ENCODE measurements at places on chromosomes 11 and 22. TPM values are rescaled to one million over a fixed set of nuclear protein-coding genes. Genes with fewer than 3 reads are reported as not detected.
A peak's percentile ranks its signal among the peaks of the same experiment; 100 is the strongest.

ANO1 gene
- total RNA-seq, result not detected

DEUP1 gene
- total RNA-seq, result not detected

MUC6 gene
- not detected for total RNA-seq

GRCh38 chr22:39665229-39665628, 94.7 kb downstream of the CACNA1I start:
- DNase-seq, result no peak
- no peak overlapping the region for H3K27ac ChIP-seq
- H3K4me3 ChIP-seq, result no peak overlapping the region
- H3K36me3 ChIP-seq, result peaks cover 27% of the 10 kb centered on the region

DNA sequence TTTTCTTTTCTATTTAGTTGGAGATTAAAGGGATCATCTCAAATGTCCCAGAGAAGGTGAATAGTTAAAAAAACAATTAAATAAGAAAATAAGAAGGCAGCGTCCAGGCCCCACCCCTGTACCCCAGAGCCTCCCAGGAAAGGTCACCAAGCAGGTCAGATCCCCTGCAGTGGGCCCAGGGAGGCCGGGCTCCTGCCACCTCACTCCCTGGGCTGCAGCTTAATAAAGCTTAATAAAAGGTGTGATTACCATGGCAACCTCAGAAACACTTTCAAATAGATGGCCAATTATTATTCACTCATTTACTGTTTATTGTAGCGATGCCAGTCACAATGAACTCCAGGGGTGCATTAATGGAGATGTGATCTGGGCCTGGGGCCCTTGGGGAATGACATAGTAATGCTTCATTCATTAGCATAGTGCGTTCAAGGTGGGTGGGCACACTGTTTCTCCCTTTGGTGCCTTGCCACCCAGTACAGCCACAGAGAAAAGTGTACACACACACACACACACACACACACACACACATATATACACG, 386.2 kb downstream of the CADM1 start:
- H3K27me3 ChIP-seq, result no peaks in the 10 kb centered on the region
- H3K4me3 ChIP-seq, result no peak overlapping the region
- H3K36me3 ChIP-seq, result no peaks in the 10 kb centered on the region
- no peak for DNase-seq
- H3K4me1 ChIP-seq, result no peaks in the 10 kb centered on the region

GRCh38 chr11:106447631-106448191, 370.2 kb downstream of the AASDHPPT start:
- H3K36me3 ChIP-seq, result no peaks in the 10 kb centered on the region
- no peaks in the 10 kb centered on the region for H3K27me3 ChIP-seq
- H3K4me3 ChIP-seq, result no peak overlapping the region
- DNase-seq, result no peak
- no peak overlapping the region for H3K27ac ChIP-seq
- H3K4me1 ChIP-seq, result no peaks in the 10 kb centered on the region

GRCh38 chr22:50175921-50176849, 5.7 kb downstream of the PANX2 start:
- H3K27ac ChIP-seq, result no peak overlapping the region
- H3K36me3 ChIP-seq, result no peaks in the 10 kb centered on the region
- no peak for DNase-seq

- peaks cover 95% of the 10 kb centered on the region for H3K4me1 ChIP-seq
- peak overlapping the region; percentile 54 for H3K4me3 ChIP-seq
- H3K27ac ChIP-seq, result peak overlapping the region; percentile 90
- no peak for DNase-seq
- H3K27me3 ChIP-seq, result no peaks in the 10 kb centered on the region
- peaks cover 81% of the 10 kb centered on the region for H3K36me3 ChIP-seq
Observed at GRCh38 chr11:35173011-35173511, 34.1 kb downstream of the CD44 start.

GRCh38 chr22:45483918-45484499, 18.7 kb upstream of the FBLN1 start:
- no peak overlapping the region for H3K27ac ChIP-seq
- no peaks in the 10 kb centered on the region for H3K4me1 ChIP-seq
- H3K4me3 ChIP-seq, result no peak overlapping the region
- DNase-seq, result no peak
- H3K36me3 ChIP-seq, result no peaks in the 10 kb centered on the region

OR51B2 gene
- total RNA-seq, result not detected

DNA sequence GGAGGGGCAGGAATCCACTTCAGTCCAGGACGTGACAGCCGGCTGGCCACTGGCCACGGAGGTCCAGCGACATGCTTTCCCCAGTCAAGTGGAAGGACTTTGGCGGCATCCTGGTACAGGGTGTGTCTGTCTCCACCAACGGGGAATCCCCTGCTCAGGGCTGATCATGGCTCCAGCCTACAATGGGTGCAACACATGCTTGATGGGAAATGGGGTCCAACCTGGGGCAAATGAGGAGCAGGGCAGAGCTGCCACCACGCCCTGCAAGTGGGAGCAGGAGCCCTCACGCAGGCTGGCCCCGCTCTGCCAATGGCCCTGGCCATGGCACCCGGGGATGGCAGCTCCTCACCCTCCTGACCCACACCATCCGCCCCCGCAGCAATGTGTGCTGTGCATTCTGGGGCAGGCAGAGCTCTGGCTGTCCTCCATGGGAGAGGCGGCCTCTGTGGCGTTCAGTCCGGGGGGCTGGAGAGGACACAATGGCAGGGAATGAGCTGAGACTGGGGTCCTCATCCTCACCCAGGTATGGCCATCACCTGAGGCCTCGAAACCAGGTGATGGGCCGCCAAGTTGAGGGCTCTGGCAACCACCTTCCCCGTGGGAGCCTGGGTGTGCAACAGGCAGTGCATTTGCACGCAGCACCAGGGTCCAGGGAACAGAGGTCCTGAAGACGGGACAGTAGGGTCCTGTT, 5.8 kb upstream of the SEPTIN5 start:
- no peaks in the 10 kb centered on the region for H3K4me1 ChIP-seq
- H3K27ac ChIP-seq, result no peak overlapping the region
- no peak overlapping the region for H3K4me3 ChIP-seq
- no peak for DNase-seq
- H3K27me3 ChIP-seq, result peaks cover 18% of the 10 kb centered on the region

Measured in activated CD4-positive, alpha-beta T cell treated with anti-CD3 and anti-CD28 coated beads, Interleukin-2, amount 10 ng/mL, durations not matched to agents 7 days and 5 days (primary cell).